Naive B cell (primary cell): ENCODE measurements at places on chromosomes 7 and 10. TPM values are rescaled to one million over a fixed set of nuclear protein-coding genes. Genes with fewer than 3 reads are reported as not detected.

The ADAMTS14 gene
- not detected for polyA plus RNA-seq

- peaks cover 13% of the 10 kb centered on the region for H3K36me3 ChIP-seq
- H3K27ac ChIP-seq: peak overlapping the region; percentile 89
- peaks cover 32% of the 10 kb centered on the region for H3K4me1 ChIP-seq
- H3K4me3 ChIP-seq: no peak overlapping the region
These were observed 77.5 kb downstream of the ARID5B start for GRCh38 chr10:61978965-61979364.

DNA sequence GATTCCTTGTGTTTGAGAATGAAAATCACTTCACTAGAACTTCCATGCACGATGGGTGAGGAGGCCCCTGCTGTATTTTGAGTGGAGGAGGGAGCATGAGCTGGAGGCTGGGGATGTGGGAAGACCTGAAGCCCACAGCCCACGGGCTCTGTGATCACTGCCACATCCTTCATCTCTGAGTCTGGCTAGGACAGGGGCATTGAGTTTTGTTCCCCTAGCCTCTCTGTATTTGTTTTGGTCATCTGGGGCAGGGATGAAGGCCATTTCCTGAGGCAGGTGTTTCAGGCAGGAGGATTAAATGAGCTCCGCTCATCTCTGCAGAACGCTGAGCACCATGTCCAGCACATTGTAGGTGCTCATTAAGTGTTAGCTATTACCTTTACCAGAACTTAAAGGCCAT is 293.6 kb downstream of the GLRX3 start:
- no peaks in the 10 kb centered on the region for H3K27me3 ChIP-seq
- peaks cover 6% of the 10 kb centered on the region for H3K36me3 ChIP-seq
- H3K4me3 ChIP-seq: no peak overlapping the region
- H3K4me1 ChIP-seq: no peaks in the 10 kb centered on the region
- H3K27ac ChIP-seq: no peak overlapping the region

DNA sequence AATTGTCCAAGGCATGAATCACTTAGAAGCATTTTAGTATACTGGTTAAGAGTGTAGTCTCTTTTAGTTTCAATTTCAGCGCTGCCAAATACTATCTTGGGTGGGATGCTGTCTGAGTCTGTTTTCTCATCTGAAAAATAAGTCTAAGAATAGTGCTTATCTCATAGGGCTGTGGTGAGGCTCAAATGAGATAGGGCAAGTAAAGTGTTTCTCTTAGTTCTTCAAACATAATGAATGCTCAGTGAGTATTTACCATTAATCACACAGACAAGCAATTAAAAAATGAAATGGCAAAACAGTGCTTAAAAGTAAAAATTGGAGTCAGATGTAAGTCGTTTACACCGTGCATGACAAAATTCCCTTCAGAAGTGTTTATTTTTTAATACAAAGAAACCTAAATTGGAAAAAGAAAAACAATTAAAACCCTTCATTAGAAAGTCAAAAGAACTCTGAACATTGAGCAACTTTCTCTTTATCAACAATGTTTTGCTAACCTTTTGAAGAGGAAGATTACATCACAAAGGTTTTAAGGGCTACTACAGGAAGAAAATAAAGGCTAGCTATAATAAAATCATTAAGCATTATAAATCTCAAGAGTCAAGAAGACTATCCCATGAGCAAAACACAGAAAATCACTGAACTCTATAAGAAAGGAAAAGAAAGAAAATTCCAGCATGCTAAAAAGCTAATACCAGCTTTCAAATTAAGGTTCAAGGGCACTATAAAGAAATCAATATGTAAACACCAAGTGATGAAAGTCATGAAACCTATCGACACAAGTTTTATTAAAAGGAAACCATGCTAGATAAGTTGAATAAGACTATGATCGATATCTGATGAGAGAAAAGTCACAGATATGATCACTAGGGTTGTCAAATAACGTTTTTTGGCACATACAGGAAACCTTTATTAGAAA is 45.6 kb upstream of the C1GALT1 start:
- DNase-seq: peak; percentile 33
- peaks cover 4% of the 10 kb centered on the region for H3K4me1 ChIP-seq
- no peaks in the 10 kb centered on the region for H3K36me3 ChIP-seq
- peak overlapping the region; percentile 17 for H3K4me3 ChIP-seq
- peak overlapping the region; percentile 79 for H3K27ac ChIP-seq

The CALHM2 gene
- 2.3 TPM for polyA plus RNA-seq

DNA sequence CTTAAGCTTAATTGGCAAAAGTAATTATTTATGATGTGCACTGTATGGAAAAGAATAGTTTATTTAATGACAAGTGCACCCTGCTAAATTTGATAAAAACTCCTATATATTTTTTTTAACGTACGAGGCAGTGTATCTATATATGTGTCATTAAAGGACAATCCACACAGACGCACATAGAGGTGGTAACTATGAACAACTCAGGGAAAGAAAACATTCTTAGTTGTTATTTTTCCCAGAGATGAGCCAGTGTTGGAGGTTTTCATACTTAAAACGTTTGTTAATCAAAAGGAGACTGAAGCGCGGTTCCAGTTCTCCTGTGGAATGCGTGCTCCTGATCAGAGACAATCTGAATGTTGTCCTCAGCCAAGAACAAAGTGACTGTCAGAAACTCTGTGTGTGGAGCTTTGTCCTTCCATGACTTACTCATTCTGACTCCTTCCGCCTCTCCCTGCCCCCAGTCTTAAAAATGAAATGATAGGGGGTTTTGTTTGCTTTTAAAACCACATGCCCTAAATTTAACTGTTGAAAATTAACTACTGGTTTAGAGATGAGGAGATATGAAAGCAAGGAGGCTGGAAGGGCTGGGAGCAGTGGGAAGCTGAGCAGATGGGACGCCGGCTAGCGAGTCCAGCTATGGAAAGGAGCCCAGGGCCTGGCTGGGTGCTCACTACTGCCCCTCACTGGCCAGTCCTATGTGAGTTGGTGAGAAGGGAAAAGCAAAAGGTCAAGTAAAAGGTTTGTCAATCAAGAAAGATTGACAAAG is 99.6 kb downstream of the SVIL start:
- DNase-seq: no peak
- H3K27me3 ChIP-seq: no peaks in the 10 kb centered on the region
- H3K4me3 ChIP-seq: no peak overlapping the region
- H3K4me1 ChIP-seq: no peaks in the 10 kb centered on the region
- no peak overlapping the region for H3K27ac ChIP-seq

The PTF1A gene
- not detected for polyA plus RNA-seq

DNA sequence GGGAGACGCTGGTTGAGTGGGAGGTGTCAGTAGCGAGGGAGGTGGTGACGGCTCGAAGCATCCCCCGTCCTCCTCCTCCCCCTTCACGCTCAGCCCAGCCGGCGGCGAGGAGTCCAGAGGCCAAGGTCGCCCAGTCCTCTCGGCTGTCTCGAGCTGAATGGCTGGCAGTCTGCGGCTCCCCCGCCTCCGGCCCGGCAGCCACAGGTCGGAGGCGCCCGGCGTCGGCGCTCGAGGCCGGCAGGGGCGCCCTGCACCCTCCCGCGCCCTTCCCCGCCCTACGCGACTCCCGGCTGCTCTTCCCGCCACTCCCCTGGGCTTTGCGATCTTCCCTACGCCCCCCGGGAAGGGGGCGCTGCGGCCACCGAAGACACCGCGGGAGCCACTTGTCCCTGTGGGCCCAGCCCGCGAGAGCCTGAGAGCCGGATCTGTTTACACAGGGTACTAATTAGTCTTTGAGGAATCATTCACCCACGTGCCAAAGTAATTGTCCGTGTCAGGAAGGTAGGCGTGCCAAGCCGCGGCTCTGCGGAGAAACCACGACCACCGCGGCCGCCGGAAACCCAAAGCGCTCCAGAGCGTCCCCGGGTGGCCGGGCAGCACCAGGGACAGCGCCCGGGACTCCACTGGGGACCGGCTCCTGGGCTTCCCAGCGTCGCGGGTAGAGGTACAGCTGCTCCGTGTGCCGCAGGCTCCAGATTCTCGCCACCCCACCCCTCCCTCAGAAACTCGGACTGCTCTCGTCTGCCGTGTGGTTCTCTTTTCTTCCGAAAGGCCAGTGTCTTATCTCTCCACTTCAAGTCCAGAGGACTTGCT is at the start of gene NXPH1:
Gene NXPH1, plus strand, starts transcription at position 133 of the 813 bp plus-strand sequence.
- H3K36me3 ChIP-seq: no peaks in the 10 kb centered on the region
- peaks cover 76% of the 10 kb centered on the region for H3K27me3 ChIP-seq
- no peak within 1 kb of the TSS for H3K27ac ChIP-seq
